ENCODE measurements at places on chromosomes 4 and X. TPM values are rescaled to one million over a fixed set of nuclear protein-coding genes. Genes with fewer than 3 reads are reported as not detected.

Gene ADH7
- total RNA-seq: not detected

Gene CHM
- total RNA-seq: 21.5 TPM

Gene SMIM43
- not detected for total RNA-seq

Gene TMPRSS11D
- total RNA-seq: not detected

Gene ZCCHC18
- 1.1 TPM for total RNA-seq
